ENCODE measurements at places on chromosomes 7 and 10.
A peak's percentile ranks its signal among the peaks of the same experiment; 100 is the strongest.

- DNase-seq, result no peak
Observed at GRCh38 chr10:124259139-124259825, 159.4 kb downstream of the OAT start.

GRCh38 chr10:26950934-26951333 is 90.2 kb upstream of the ABI1 start:
- DNase-seq, result no peak

DNA sequence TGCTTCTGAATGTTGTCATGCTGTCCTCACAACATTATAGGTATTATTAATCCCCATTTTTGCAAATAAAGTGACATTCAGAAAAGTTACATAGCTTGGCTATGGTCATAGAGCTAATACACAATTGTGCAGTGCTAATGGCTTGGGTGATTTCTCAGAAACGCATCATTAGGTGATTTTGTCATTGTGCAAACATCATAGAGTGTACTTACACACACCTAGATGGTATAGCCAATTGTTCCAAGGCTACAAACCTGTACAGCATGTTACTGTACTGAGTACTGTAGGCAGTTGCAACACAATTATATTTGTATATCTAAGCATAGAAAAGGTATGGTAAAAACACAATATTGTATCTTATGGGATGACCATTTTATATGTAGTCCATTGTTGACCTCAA is 91.0 kb downstream of the BTAF1 start:
- DNase-seq, result no peak

DNA sequence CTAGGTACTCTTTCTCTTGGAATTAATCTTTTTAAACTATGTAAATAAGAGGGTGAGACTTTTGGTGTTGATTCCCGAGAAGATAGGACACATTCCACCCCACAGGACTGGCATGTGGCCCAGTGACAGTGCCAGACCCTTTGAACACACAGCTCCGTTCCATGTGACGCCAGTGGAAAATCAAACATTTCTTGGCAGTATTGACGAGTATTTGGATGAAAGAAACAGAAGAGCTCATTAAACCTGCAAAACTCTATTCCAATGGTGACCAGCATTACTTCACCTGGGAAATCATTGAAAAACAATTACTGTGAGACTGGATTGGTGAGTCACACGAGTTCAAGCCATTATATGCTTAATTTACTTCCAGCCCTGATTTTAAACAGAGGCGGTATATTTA is 25.8 kb downstream of the AKR1E2 start:
- DNase-seq, result no peak

DNA sequence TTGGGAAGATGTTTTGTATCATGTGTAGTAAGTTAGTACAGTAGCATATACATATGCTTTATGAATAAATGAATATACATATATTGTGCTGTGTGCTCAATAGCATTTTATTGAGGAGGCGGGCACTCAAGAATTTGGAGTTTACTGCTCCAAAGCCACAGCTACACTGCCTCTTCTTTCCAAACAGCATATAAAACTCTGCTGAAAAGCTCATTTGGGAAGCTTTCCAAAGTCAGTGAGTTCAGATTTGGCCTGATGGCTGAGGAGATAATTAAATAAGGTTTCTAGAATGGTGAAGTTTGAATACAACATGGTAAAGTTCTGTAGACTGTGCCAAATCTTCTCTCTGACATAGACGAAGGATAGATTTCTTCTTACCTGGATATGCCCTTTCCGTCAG is 29.8 kb downstream of the CDK1 start:
- DNase-seq, result no peak

DNA sequence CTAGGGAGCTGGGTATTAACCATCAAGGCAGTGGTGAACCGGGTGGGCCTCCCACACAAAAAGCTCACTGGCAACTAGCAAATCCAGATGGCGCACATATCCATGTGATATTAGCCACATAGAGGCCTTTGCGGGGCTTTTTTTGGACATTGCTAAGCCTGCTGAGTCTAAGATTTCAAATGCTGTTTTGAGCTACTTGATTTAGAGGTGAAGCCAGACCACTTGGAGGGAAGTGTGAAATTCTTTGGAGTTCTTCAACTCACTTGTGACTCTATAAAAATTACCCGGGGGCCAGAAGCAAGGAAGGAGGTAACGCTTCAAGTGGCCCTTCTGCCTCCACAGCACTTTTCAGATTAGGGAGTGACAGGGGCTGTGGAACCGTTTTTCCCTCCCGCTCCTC is 619.8 kb upstream of the GALNT17 start:
- DNase-seq, result no peak

DNA sequence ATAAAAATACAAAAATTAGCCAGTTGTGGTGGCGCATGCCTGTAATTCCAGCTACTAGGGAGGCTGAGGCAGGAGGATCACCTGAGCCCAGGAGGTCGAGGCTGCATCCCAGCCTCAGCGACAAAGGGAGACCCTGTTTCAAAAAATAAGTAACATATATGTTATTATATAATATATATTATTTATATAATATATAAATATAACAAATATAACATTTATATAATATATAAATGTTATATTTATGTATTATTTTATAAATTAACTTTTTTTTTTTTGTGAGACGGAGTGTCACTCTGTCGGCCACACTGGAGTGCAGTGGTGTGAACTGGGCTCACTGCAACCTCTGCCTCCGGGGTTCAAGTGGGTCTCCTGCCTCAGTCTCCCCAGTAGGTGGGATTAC is 1.5 kb upstream of the POR start:
- no peak for DNase-seq

DNA sequence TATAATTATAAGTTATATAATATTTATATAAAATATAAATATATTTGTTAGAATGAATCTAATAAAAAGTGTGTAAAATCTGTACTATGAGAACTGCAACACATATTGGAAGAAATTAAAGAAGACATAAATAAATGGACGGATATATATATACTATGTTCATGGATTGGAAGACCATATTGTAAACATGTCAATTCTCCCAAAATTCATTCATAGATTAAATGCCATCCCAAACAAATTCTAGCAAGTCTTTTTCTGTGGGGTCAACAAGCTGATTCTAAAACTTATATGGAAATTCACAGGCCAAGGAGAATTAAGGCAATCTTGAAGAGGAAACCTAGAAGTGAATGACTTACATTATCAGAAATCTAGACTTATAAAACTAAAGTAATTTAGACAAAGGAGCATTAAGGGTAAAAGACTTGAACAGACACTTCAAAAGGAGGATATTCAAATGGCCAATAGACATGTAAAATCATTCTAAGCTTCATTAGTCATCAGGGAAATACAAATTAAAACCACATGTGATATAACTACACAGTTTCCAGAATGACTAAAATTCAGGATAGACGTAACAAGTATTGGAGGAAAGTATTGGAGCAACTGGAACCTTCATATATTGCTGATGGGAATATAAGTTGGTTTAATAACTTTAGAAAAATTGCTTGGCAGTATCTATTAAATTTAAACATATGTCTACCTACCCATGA is 225.9 kb downstream of the EMX2 start:
- DNase-seq, result no peak

- no peak for DNase-seq
Observed at GRCh38 chr10:27481486-27481885, 22.6 kb upstream of the RAB18 start.

- DNase-seq, result no peak
Observed at GRCh38 chr10:44647877-44648542, 263.1 kb upstream of the CXCL12 start.

- peak; percentile 30 for DNase-seq
Observed at GRCh38 chr7:150514748-150515222, at the start of gene GIMAP7. Gene GIMAP7, plus strand, starts transcription at chr7:150514872. Its CDS starts 5,103 bp downstream, at chr7:150519975.

GRCh38 chr10:132019366-132019765 is 37.6 kb upstream of the BNIP3 start:
- no peak for DNase-seq

DNA sequence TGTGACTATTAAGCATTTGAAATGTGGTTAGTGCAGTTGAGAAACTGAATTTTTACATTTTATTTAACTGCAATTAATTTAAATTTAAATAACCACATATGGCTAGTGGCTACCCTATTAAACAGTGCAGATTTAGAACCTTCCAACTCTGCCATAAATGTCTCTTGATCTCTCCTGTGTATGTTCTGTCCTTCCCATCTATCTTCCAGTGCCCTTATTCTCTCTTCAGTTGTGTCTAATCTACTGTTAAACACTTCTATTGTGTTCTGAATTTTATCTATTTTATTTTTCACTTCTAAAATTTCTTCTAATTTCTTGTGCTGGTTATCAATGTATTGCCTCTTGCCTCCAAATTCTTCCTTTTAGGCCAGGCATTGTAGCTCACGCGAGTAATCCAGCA is 105.0 kb downstream of the CUL2 start:
- no peak for DNase-seq

DNA sequence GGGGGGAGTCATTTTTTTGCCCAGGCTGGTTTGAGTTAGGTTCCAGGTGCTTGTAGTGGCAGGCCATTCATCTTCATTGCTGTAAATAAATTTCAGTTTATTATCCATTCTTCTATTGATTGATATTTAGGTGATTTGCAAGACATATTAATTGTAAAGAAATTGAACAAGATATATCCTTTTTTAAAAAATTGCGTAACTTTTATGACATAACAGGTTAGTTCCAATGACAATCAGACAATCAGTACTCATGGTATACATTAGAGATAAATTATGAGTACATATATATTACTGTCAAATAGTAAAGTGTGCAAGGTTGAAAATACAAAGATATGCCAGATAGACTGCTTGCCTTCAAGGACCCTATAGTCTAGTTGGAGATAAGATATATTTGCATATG is 92.2 kb upstream of the GLCCI1 start:
- no peak for DNase-seq

GRCh38 chr7:22193450-22193983 is 163.4 kb downstream of the RAPGEF5 start:
- no peak for DNase-seq

DNA sequence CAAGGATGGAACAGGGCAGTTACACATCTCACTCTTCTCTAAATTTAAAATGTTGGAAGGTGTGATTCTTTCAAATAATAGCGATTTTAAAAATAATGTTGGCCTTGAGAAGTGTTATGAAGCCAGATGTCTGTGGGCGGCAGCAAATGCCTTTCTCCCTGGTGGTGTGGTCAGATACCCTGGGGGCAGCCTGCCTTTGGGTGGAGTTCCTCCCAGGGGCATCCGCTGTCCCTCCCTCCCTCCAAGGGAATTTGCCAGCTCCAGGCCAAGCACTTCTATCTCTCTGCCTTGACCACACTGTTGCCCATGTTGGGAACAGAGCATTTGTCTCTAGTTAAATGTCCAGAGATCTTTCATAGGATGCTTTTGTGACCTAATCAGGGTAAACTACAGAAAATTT is 121.4 kb downstream of the POU6F2 start:
- no peak for DNase-seq

DNA sequence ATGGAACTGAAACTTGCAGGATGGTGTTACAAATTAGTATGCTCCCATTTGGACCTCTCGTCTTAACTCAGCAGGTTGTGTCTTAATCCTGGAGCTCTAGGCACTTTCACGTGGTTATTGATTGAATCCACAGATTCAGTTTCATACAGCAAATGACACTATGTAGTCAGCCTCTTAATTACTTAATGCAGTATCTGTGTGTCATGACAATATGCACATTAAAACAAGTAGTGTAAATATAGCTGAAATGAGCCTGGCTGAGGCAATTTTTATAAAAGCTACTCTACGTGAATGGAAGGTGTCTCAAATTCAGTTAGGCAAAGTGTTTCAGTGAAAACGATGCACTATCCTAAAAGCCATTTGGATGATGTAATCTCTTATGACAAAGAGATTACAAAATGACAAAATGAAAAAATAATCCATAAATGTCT is 86.8 kb downstream of the CD36 start:
- no peak for DNase-seq

DNA sequence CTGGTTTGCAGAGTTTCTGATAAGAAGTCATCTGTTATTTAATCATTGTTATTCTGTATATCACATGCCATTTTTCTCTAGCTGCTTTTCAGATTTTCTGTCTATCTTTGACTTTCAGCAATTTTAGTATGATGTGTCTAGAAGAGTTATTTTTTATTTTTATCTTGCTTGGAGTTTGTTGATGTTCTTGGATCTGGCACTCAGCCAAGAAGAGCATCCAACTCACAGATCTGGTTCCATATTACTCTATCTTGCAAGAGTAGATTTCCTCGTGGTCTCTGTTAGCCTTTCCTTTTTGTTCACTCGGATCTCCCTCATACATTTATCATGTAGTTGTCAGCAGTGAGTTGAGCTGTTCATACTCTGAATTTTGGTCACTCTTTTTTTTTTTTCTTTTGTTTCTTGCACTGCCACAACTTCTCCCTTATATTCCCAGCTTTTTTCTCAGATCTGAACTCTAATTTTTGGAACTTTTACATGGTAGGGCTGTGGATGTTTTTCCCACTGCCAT is 54.8 kb upstream of the CALCR start:
- DNase-seq, result no peak

- DNase-seq, result no peak
Observed at GRCh38 chr10:17452060-17452841, 2.1 kb downstream of the ST8SIA6 start.

DNA sequence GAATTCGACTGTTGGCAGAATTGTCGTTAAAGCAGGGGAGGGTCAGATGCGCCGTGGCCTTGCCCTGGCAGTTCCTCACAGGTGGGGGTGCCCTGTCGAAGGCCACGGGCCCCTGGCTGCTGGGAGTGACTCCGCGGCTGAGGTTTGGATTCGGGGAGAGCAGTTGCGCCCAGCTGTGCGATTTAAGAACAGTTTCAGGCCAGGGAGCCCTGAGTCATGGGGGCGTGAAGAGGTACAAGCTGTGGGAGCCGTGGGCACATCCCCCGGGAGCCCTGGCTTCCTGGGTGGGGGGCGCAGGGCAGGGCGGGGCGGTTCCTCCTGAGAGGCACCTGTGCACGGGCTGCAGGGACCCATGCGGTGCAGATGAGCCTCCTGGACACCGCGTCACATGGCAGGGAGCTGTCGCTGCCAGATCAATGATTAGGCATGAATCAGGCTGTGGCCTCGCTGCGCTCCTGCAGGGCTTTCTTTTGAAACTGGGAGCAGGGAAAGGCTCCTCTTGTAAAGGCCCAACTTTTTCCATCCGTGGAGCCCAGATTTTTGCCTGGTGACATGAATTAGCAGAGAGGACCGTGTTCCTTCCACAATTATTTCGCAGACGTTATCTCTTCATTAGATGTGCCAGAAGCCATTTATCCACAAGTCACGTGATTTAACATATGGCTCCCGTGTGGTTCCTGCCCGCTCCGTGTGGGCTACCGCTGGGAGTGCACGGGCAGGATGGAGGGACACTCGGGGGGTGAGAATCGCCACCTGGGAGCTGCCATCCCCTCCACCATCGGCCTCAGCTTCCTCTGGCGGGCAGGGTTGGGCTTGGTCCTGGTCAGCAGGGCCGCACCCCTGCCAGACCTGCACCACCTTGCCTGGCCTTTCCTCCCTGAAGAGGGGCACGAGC is 918 bp downstream of the PWWP2B start:
- no peak for DNase-seq

- DNase-seq, result no peak
Observed at GRCh38 chr7:10225275-10225674, 748.4 kb upstream of the PHF14 start.

GRCh38 chr7:87926581-87927461 is 7.2 kb upstream of the ADAM22 start:
- DNase-seq, result no peak
